ENCODE measurements at places on chromosomes 1 and 21. TPM values are rescaled to one million over a fixed set of nuclear protein-coding genes. Genes with fewer than 3 reads are reported as not detected.

The BCL2L15 gene
- 1.6 TPM for total RNA-seq

The LMX1A gene
- total RNA-seq = not detected

The IVNS1ABP gene
- total RNA-seq = 144 TPM

The LIPI gene
- total RNA-seq = not detected

The STIL gene
- total RNA-seq = 40.4 TPM

- H3K4me1 ChIP-seq = peaks cover 22% of the 10 kb centered on the region
- H3K27me3 ChIP-seq = peaks cover 24% of the 10 kb centered on the region
- peak overlapping the region; percentile 79 for H3K4me3 ChIP-seq
- H3K36me3 ChIP-seq = no peaks in the 10 kb centered on the region
- peak overlapping the region; percentile 50 for H3K27ac ChIP-seq
These were observed 960 bp downstream of the RCAN1 start for GRCh38 chr21:34613679-34614627.

DNA sequence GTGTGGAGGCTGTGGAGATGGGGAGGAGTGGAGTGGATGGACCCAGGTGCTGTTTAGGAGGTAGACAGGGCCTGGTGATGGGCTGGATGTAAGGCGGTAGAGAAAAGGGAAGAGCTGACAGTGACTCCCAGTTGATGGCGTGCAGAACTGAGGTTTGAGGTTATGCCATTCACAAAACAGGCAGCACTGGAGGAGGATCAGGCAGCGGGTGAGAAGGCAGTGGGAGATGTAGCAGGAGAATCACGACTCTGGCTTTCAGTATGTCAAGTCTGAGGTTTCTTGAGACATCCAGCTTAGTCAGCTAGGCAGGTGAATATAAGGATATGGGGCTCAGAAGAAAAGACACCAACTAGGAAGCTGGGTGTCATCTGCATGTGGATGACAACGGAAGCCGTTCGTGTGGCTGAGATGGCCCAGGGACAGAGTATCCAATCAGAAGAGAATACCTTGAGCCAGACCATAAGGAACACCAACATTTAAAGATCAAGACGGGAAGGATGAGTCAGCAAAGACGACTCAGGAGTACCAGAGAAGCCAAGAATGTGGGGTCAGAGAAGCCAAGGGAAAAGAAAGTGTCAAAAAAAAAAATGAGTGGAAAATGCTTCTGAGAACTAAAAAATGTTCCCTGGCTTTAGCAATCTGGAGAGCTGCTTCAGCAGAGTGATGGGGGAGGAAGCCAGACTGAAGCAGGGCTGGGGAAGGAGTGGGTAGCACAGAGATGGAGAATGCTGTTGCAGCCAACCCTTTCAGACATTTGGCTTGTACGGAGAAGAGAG, 15.2 kb downstream of the LRRN2 start:
- H3K4me1 ChIP-seq = peaks cover 4% of the 10 kb centered on the region
- H3K27ac ChIP-seq = no peak overlapping the region

- H3K4me3 ChIP-seq = peak overlapping the region; percentile 48
- H3K27ac ChIP-seq = no peak overlapping the region
- peaks cover 12% of the 10 kb centered on the region for H3K27me3 ChIP-seq
- H3K36me3 ChIP-seq = no peaks in the 10 kb centered on the region
- DNase-seq = peak; percentile 76
- peaks cover 46% of the 10 kb centered on the region for H3K4me1 ChIP-seq
These were observed 6.4 kb upstream of the EPHA2 start for GRCh38 chr1:16162163-16162822.

DNA sequence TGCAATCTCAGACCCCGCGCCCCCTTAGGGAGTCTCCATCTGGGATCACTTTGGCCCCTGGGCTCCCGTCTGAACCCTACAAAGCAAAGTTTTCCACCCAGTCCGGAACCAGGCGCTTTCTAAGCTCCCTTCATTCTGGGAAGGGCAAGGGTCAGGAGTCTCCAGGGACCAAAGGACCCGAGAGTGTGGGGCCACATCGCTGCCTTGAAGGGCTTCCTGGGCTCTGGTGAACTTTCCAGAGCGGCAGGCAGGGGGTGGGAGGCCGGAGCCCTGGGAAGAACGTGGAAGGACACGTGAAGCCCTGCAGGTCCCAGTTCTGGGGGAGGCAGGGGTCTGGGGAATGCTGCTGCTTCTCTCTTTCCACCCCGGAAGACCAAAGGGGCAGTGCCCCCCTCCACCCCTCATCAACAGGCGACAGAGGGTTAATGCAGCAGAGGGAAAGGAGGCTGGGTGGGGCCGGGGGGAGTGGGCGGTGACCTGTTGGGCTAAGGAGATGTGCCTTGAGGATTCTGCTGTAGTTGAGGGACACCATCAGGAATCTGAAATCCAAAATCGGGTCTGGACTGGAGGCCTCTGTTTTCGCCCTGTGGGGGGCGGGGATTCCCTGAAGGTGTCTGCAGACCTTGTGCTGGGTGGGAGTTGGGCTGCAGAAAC, 734 bp downstream of the CDK18 start:
- no peak for DNase-seq
- H3K4me1 ChIP-seq = peaks cover 11% of the 10 kb centered on the region

GRCh38 chr1:161421456-161421855, 53.8 kb upstream of the CFAP126 start:
- H3K27ac ChIP-seq = no peak overlapping the region
- H3K4me3 ChIP-seq = no peak overlapping the region
- no peaks in the 10 kb centered on the region for H3K27me3 ChIP-seq
- DNase-seq = no peak
- H3K36me3 ChIP-seq = no peaks in the 10 kb centered on the region

DNA sequence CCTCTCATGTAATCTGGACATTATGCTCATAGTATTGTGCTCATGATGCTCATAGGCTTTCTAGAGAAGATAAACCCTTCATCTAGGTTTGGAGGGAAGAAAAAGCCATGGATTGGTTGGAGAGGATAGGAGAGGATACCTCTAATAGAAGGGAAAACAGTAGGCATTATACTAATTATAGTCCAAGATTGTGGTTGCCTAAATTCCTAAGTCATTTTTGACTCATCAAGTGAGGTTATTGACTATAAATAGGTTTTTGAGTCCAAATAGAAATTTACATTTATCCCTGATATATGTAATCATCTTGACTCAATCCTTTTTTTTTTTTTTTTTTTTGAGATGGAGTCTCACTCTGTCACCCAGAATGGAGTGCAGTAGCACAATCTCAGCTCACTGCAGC, 5.0 kb downstream of the SYT11 start:
- H3K36me3 ChIP-seq = peaks cover 18% of the 10 kb centered on the region
- DNase-seq = no peak
- no peak overlapping the region for H3K4me3 ChIP-seq
- H3K27ac ChIP-seq = no peak overlapping the region
- H3K27me3 ChIP-seq = no peaks in the 10 kb centered on the region

DNA sequence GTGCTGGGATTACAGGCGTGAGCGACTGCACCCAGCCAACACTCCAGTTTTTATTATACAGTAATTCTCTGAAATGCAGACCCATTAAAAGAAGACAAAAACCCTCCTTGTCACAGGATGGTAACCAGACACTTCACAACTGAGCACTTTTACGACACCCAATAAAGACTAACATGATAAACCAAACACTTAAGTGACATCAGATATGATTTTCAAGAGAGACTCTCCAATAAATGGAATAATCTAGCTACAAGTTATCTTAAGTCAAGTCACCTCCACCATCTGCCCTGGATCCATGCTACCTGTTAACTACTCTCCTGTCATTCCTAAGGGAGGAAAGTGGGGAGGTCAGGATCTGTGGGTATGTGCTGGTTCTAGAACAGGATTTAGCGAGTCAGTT, 5.6 kb downstream of the GNG12 start:
- no peak overlapping the region for H3K4me3 ChIP-seq
- H3K4me1 ChIP-seq = peaks cover 11% of the 10 kb centered on the region
- H3K27me3 ChIP-seq = peaks cover 45% of the 10 kb centered on the region
- H3K27ac ChIP-seq = no peak overlapping the region
- DNase-seq = no peak

DNA sequence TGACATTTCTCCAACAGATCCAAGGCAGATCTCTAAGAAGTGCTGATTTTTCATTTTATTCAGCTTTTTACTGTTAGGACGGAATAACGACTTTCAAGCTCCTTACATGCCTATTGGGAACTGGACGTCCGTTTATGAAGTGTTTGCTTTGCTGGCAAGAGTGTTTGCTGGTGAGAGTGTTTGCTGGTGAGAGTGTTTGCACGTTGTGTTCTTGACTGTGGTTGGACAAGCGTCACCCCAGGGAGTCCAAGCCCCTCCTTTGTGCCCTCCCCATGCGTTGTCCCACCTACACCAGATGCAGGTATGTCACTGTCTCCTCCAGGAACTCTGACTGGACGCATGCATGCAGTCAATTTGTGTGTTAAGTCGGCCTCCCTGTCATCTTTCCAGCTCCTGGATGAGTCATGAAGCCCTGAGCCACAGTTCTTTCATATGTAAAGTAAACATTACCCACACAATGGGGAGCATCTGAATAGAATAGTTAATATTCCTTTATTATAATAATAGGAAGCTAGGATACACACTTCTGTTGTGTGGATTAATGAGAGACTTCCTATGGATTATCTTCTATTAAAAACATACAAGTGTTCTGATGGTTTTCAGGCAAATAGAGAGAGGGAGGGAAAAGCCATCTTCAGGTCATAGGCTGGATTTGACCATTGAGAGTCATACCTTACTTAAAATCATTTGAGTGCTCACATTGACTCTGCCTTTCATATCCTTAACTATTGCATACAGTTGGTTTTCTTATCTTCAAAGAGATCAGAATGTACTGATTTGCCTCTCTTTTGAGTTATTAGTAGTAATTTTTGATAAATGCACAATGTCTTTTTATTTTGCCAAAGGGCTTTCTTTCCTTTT, 119.2 kb downstream of the GALNT2 start:
- no peak overlapping the region for H3K4me3 ChIP-seq
- H3K27ac ChIP-seq = peak overlapping the region; percentile 3
- no peak for DNase-seq
- no peaks in the 10 kb centered on the region for H3K27me3 ChIP-seq

DNA sequence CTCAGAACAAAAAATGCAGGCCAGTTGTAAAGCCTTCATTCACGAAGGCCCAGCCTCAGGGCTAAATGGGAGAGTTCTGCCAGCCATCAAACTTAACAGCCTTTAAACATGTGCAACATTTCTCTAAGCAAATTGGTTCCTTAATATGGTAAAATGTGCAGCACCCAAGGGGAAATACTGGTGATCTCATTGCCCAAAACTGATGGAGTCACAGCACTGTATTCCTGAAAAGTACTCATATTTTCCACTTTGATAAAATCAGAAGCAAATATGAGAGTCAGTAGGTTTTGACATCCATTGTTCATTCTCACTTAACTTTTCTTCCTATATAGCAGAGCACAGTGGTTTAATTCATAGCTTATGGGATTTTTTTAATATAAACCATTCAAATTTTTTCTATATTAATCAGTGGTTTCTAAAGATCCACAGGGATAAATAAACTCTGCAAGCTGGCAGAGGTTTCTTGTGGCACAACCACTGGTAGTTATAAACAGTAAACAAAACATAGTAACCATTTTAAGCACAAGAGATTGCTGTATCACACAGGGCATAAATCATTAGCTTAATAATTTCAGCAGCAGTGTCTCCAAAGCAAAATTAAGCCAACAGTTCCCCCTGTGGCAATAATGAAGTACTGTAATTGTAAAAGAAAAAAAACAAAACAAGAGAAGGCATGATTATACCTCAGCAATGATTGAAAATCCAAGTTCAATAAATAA, 106.9 kb upstream of the LYPLAL1 start:
- DNase-seq = no peak
- no peaks in the 10 kb centered on the region for H3K4me1 ChIP-seq
- H3K27me3 ChIP-seq = no peaks in the 10 kb centered on the region
- no peak overlapping the region for H3K27ac ChIP-seq
- no peaks in the 10 kb centered on the region for H3K36me3 ChIP-seq

DNA sequence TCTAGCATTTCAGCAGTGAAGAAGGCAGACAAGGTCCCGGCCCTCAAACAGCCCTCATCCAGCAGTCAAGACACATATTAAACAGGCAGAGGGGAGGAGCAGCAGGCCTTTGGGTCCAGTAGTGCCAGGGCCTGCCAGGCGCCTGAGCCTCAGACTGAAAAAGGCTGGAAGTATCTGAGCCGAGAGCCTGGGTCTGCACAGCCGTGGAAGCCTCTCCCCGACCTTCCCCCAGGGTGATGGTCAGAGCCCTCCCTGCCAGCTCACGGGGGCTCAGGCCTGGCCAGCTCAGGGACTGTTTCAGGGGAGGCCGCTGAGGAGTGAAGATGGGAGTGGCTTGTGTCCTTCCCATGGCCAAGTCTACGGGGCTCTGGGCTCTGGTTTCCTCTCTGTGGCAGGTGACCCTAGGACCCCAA, 565.2 kb downstream of the PTPRU start:
- no peak overlapping the region for H3K4me3 ChIP-seq
- H3K4me1 ChIP-seq = no peaks in the 10 kb centered on the region
- DNase-seq = no peak
- H3K27ac ChIP-seq = no peak overlapping the region
- no peaks in the 10 kb centered on the region for H3K36me3 ChIP-seq
- peaks cover 2% of the 10 kb centered on the region for H3K27me3 ChIP-seq

DNA sequence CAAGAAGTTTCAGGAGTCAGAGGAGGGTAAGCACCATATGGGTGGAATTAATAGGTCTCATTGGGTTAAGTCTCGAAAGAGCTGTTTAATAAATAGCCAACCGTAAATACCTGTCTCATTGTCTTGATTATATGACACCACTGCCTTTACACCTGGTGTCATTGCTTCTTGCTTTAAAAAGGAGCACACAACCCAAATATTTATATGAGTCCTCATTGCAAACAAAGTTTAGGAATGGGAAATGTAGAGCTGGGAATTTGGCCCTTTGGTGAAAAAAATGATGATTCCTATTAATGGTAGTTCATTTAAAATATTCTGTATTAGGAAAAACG, 2.1 kb downstream of the BACH1 start:
- peaks cover 5% of the 10 kb centered on the region for H3K36me3 ChIP-seq
- peak overlapping the region; percentile 77 for H3K27ac ChIP-seq
- DNase-seq = no peak
- H3K4me1 ChIP-seq = peaks cover 44% of the 10 kb centered on the region
- H3K27me3 ChIP-seq = peaks cover 12% of the 10 kb centered on the region

DNA sequence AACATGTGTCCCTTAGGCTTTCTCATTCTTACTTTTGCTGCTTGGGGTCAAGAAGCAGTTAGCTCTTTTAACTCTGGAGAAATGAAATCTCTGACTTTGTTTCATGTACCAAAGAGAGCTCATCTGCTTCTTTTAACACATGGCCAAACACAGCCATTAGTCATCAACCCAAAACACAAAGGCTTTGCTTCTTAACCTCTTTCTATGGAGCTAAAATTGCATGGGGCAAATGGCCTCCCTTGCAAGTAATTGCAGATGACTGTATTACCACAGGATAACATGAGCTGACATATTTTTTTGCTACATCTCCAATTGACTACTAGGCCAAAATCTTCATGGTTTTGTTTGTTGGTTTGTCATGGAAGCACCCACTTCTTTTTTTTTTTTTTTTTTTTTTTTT, 300.9 kb downstream of the BRINP3 start:
- H3K27me3 ChIP-seq = no peaks in the 10 kb centered on the region
- no peak for DNase-seq
- no peaks in the 10 kb centered on the region for H3K36me3 ChIP-seq
- no peak overlapping the region for H3K4me3 ChIP-seq
- no peaks in the 10 kb centered on the region for H3K4me1 ChIP-seq

All from activated CD4-positive, alpha-beta memory T cell treated with anti-CD3 and anti-CD28 coated beads, Interleukin-2, amount 10 ng/mL, durations not matched to agents 7 days and 5 days (primary cell).